ENCODE measurements at places on chromosomes 6 and 20.

- no peak for DNase-seq
Observed at GRCh38 chr6:52391599-52391998, 28.5 kb upstream of the EFHC1 start.

DNA sequence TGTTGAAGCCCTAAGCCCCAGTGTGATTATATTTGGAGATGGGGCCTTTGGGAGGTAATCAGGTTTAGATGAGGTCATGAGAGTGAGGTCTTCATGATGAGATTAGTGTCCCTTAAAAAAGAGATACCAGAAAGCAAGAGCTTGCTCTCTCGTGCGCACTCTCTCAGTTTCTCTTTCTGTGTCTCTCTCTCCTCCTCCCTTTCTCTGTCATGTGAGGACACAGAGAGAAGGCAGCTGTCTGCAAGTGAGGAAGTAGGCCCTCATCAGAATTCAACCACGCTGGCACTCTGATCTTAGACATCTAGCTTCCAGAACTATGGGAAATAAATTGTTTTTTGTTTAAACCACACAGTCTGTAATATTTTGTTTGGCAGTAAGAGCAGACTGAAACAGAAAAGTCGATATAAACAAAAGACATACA is 180.5 kb downstream of the IBTK start:
- no peak for DNase-seq

DNA sequence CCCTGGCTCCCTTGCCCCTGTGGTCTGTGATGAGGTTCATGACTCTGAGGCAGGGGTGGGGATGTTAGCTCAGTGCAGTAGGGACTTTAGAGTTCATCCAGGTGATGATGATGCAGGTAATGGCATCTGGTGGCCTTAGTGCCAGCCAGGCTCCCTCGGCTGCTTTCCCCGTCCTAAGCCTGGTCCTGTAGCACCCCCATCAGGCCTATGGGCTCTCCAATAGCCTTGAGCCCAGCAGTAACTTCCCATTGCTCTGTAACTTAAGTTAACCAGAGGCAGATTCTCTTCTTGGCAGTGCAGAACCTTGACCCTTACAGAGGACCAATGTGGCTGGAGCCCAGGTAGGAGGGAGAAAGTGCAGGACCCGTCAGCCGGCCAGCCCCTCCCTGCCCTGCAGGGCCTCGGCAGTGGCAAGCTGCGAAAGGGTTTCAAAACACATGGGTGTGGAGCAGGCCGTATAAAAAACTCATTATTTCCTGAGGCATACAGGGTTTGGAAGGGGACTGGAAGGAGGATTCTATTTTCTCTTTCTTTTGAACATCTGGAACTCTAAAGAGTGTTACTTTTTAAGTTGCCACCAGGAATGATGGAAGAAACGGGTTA is 406.9 kb downstream of the CDH26 start:
- no peak for DNase-seq

DNA sequence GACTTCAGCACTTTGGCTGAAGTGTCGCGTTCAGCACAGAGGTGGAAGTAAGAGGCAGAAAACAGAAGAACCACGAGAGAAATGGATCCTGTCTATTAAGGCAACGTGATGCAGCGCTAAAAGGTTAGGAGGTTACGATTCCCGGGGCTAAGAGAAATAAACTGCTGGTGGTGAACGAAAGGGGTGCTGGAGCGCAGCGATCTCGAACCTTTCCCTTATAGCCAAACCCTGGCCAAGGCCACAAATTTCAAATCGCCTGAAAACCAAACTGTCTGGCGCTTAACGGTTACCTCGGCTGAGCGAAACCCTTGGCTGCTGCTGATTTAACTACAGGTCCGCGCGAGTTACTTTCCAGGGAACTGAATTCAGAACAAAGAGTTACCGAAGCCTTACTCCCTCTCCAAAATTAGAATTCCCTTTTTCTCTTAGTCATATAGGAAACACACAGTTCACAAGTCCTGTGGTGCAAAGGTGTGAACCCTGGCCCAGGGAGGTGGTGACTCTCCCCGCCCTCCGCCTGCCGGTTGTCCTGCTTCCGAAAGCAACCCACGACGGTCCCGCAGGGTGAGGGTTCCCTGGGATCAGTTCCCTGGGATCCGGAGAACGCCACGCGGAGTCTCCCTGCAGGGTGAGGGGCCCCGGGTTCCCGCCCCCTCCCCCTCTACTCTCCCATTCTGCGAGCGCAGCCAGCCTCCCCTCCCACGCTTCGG is 1.3 kb upstream of the SLC35D3 start:
- no peak for DNase-seq

- no peak for DNase-seq
Observed at GRCh38 chr6:166907373-166907841, 48.9 kb downstream of the RNASET2 start.

- DNase-seq: no peak
Observed at GRCh38 chr6:157150076-157150475, 173.2 kb downstream of the TMEM242 start.

DNA sequence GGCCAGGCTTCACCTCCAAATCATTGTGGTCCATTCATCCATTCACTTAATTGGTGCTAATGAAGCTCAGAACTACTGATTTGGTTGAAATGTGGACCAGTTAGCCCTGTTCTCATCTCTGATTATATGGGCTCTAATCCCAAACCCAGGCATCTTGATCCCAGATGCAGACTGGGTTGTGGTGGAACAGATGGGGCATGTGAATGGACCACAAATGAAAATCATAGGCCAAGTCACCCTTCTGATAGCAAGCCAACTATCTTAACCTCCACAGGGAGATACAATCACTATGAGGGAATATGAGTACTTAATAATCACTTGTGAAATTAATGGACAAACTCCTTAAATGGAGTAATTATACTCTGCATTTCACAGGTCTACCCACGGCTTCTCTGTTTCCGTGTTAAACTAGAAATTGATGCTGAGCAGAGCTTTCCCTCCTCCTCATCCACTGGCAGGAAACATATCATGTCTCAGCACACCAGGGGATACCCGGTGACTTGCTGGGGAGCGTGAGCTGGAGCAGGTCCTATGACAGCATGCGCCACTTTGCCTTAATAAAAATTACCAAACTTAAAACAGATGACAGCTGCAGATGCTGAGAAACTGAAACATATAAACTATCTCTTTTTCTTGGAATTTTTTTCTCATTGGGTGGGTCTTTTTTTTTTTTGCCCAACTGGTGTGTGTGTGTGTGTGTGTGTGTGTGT is 108.8 kb upstream of the HEY2 start:
- no peak for DNase-seq

DNA sequence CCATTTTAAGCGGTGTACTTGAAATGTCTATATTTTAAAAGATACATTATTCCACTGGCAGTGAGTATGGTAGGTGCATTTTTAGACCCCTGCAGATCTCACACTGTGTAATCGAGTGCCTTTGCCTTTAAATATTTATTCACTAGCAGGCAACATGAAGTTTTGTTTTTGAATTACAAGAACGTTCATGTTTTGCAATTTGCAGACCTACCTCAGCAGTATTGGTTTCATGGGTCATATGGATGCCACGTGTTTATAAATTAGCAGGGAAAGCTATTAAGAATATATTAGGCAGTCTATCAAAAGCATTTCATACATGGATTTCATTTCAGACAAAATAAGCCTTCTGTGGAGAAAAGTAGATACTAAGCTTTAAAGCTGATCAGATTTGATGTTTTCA is 7.2 kb downstream of the MAP3K4 start:
- DNase-seq: no peak

- no peak for DNase-seq
Observed at GRCh38 chr20:24605937-24606455, 136.6 kb downstream of the SYNDIG1 start.

DNA sequence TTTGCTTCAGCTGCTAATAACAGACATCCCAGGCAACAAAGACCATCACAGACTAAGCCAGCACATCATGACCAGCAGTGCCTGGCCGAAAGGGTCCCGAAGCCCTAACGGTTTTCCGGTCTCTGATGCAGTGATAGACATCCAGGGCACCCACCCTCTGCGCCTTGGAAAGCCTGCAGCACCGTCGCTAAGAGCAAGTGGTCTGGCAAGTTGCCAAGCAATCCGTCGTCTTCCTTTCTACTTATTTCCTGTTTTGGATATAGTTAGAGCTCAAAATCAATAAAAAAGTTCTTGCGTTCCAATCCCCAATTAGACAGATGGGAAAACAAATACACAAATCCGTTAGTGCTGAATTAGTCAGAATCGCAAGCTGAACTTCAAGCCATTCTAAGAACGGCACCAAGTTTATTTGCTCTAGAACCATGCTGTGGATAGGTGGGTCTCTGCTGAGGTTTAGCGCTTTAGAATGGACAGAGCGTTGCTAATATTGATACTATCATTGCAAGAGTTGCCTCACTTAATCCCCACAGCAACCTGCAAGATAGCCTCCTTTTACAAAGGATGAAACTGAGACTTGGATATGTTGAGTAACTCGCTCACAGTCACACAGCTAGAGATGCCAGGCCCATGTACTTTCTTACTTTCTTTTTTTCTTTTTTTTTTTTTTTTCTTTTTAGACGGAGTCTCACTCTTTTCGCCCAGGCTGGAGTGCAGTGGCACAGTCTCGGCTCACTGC is 163.3 kb upstream of the SNX9 start:
- no peak for DNase-seq

- no peak for DNase-seq
Observed at GRCh38 chr6:5076931-5077330, 8.2 kb upstream of the PPP1R3G start.

- DNase-seq: peak; percentile 46
Observed at GRCh38 chr6:144150710-144151657, 667 bp downstream of the STX11 start.

GRCh38 chr6:88815491-88815890 is 147.9 kb downstream of the RNGTT start:
- DNase-seq: no peak

- no peak for DNase-seq
Observed at GRCh38 chr6:49004801-49005200, 458.3 kb downstream of the MMUT start.

DNA sequence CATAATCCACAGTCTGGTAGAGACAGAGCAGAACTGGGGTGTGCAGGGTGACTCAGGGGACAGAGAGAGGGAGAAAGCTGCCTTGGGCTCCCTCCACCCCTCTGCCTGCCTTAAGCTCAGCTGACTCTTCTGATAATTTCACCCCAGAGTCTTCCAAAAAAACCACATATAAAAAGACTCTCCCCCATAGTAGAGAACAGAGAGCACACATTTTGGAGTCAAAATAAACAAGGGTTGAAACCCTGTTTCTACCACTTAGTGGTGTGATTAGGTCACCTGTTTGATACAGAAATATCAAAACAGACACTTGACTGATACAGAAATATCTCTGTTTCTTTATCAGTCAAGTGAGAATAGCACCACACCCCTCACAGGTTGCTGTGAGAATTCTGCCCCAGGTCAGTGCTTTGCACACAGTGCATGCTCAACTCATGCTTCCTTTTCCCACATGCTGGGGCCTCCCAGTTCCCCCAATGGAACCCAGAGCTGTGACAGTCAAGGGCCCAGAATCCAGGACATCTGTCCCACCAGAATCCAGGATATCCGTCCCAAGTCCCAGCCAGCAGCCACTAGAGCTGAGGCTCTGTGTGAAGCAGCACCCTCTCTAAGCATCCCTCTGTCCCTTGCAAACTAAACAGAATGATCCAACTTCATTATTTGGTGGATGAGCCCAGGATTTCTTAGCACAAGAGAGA is 1.2 kb downstream of the TREML2 start:
- DNase-seq: no peak

Measured in left cardiac atrium (tissue), 4 donors.